ENCODE measurements at places on chromosomes 11 and 22.

DNA sequence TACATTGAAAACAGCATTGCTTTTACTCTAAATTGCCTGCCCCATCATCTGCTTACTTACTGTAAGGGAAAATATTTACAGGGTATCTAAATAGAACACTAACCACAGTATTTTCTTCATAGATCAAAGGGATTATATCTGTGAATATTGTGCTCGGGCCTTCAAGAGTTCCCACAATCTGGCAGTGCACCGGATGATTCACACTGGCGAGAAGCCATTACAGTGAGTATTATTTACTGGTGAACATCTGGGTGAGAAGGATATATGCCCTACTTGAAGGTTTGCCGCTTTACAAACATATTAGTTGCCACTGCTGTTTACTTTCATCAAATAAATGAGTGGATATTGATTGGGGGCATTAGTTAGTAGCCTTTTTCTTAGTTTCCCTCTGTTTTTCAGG, 5.9 kb upstream of the CNTF start:
- peak; percentile 23 for DNase-seq

DNA sequence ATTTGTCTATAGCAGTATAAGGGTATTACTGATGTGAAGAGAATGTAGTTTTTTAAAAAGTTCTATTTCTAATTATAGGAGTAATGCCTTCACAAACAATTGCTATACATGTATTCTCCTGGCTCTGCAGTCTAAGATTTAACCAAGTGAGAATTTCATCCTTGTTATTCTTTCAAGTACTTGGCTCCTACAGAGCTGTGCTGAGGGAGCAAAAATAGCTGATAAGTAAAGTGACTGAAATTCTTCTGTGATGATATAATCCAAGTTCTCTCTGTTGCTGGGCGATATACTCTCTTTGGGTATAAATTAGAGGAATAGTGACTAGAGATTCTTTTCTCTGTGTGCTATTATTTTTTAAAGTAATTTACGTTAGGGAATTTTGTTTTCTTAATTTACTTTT, 68.0 kb downstream of the PGR start:
- no peak for DNase-seq

- DNase-seq = no peak
Measured at GRCh38 chr11:59545179-59546020, 34.1 kb downstream of the OR4D9 start.

GRCh38 chr11:61042537-61042936, 59.8 kb upstream of the CD5 start:
- no peak for DNase-seq

DNA sequence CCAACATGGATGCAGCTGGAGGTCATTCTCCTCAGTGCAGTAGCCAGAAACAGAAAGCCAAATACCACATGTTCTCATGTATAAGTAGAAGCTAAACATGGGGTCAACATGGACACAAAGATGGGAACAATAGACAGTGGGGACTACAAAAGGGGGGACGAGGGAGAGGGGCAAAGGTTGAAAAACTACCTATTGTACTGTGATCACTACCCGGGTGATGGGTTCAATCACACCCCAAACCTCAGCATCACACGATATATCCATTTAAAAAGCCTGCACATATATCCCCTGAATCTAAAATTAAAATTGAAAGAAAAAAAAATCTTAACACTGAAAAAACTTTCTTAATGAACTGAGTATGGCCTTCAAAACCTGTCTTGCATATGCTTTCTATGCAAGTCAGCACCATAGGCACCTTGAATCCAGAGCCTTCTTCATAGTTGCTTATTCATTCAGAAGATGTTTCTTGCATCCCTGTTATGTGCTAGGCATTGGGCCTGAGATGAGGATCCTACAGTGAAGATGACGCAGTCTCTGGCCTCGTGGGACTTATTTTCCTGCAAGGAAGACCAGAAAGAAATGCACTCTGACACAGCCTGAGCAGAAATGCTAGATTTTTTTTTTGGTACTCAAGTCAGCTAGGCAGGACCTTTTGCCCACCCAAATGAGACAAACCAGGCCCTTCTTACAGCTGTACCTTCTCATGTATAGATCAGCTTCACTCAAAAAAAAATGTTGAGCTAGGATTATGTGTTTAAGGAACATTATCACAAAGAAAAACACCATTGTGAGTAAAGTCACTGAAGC, 21.0 kb downstream of the NNMT start:
- peak; percentile 17 for DNase-seq

- DNase-seq = no peak
Measured at GRCh38 chr11:27242591-27242990, 120.4 kb downstream of the CCDC34 start.

DNA sequence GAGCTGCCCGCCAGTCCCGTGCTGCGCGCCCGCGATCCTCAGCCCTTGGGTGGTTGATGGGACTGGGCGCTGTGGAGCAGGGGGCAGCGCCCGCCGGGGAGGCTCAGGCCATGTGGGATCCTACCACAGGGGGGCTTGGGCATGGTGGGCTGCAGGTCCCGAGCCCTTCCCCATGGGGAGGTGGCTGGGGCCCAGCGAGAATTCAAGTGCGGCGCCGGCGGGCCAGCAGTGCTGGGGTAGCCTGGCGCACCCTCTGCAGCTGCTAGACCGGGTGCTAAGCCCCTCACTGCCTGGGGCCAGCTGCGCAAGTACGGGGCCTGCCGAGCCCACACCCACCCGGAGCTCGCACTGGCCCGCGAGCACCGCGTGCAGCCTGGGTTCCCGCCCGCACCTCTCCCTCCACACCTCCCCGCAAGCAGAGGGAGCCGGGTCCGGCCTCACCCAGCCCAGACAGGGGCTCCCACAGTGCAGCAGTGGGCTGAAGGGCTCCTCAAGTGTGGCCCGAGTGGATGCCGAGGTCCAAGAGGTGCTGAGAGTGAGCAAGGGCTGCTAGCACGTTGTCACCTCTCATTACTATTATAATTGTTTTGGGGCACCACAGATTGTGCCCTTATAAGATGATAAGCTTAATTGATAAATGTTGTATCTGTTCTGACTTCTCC, 333.2 kb downstream of the CASP12 start:
- no peak for DNase-seq

- no peak for DNase-seq
Measured at GRCh38 chr11:68173926-68174325, 39.2 kb downstream of the KMT5B start.

GRCh38 chr11:72204886-72205285, 11.7 kb upstream of the FOLR2 start:
- no peak for DNase-seq

GRCh38 chr11:70082829-70083228, 4.7 kb downstream of the ANO1 start:
- no peak for DNase-seq

GRCh38 chr11:64643920-64644646, 53.1 kb downstream of the SLC22A12 start:
- DNase-seq = no peak

- DNase-seq = peak; percentile 74
Measured at GRCh38 chr22:30210235-30210909, 36.2 kb downstream of the LIF start.

GRCh38 chr11:122215244-122215992, 99.4 kb upstream of the BLID start:
- DNase-seq = peak; percentile 81

DNA sequence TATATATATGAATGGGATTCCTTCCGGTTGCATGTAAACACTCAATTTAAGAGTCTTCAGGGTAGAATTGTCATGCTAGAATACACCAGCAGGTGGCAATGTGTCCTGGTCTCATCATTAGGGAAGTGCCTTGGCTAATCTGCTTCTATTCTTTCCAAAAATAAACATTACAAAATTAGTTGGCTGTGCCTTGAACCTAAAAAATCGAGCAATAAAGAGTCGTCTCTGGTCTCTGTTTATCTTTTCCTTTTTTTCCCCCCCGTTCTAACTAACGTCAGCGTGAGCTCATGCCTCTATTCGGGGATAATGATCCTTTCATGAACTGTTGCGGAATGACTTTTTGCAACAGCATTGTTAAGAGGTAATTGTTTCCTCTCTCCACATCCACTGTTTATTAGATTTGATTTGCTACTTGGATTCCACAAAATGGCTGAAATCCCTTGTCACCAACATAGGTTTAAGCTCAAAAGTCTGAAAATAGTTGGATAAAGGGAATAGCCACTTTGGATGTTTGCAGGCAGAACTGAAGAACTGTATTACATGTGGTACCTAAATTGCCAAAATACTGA, 1.2 kb upstream of the ARHGEF12 start:
- peak; percentile 88 for DNase-seq

GRCh38 chr22:49948958-49949913, 11.3 kb upstream of the PIM3 start:
- DNase-seq = peak; percentile 84

GRCh38 chr11:67252831-67253239, 13.4 kb upstream of the GRK2 start:
- DNase-seq = no peak

DNA sequence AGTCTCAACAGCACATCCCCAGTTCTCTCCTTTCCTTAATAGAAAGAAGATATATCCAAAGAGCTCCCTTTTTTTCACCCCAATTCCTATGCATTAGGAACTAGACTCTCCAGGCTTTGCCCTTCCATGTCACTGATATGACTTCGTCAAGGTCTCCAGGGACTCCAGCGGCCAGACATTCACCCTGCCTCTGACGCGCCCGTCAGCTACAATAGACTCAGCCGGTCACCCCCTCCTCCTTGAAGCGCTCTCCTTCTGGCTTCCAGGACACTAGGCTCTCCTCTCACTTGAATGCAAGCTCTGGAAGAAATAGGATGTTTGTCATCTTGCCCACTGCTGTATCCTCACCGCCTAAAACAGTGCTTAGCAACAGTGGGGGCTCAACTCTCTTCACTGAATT, 14.9 kb upstream of the ELFN2 start:
- DNase-seq = no peak

GRCh38 chr11:86386746-86387145, 12.1 kb downstream of the CCDC81 start:
- DNase-seq = no peak

All from hepatocyte (in vitro differentiated cells).